ENCODE measurements at places on chromosomes 4 and X.

- DNase-seq = no peak
Measured at GRCh38 chr4:1332686-1333085, 14.3 kb upstream of the UVSSA start.

DNA sequence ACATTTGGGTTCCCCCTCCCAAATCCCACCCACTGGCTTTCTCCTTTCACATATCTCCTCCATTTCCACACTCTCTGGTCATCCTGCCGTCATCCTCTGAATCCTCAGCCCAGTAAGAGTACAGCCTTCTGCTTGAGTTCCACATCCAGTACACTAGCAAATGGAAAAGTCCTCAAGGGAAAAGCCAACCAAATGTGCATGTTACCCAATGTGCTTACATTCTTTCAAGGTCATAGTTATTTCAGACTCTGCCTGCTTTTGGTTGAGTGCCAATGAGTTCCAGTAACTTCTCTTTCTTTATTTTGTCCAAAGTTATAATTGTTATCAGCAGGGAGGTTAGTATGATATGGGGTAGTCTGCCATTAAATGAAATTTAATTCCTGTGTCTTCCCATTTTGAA lies 78.1 kb downstream of the SRPX start:
- DNase-seq = no peak

DNA sequence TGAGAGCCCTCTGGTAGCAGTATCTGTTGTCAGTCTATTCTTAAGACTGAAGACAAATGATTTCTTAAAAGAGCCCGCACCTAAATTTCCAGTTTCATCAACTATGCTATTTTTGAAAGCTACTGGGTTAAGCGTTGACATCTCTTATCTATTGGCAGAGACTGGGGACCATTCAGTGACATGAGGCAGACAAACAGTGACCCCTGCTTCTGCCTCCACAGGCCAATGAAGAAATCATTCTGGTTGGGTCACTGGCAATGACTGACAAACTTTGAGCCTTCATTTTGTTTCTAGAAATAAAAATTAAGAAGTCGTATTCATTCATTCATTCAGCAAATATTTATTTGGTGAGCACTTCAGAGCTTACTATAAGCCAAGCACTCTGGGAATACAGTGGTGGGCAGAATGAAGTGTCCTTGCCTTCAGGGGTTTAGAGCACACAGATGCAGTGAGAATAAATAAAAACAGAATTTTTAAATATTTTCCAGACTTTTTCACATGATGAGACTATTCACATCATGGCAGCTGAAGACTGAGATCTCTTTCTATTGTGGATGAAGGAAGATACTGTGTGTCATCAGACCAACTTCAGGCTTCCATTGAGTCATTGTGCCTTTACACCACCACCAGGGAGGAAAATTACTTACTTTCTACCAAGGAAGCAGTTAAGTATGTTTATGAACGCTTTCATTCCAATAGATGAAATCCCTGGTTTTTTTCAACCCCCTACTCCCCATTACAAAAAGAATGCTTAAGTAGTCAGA lies 36.0 kb downstream of the SORBS2 start:
- DNase-seq = no peak

GRCh38 chrX:152600853-152601633 lies 36.7 kb upstream of the GABRQ start:
- DNase-seq = peak; percentile 26

DNA sequence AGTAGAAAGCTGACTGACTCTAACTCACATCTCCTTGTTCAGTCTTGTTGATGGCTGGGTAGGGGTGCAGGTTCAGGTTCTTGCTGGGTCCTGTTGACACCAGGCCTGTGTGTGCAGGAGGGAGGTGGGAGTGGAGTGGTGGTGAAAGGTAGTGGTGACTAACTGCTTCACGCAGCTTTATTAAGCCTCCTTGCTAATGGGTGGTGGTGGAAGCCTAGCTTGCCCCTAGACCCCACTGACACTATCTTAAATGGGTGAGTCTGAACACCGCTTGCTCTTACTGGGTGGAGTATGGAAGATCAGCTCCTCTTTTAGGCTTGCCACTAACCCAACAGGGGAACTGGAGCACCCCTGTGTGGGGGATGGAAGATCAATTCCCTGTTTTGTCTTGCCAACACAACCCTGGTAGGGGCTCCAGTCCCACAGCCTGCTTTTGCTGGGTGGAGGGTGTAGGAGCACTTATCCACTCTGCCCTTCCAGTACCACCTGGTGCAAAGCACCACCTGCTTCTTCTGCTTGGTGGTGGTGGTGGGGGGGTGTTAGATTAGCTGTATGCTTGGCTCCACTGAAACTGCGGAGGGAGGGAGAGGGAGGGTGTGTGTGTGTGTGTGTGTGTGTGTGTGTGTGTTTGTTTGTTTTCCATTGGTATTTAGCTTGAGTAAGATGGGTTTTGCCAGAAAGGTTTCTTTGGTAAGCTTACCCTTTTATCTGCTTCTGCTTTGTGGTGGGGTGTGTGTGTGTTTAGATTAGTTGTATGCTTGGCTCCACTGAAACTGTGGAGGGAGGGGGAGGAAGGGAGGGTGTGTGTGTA lies 25.6 kb downstream of the KDM6A start:
- no peak for DNase-seq
